ENCODE measurements at places on chromosomes 6 and 20.
A peak's percentile ranks its signal among the peaks of the same experiment; 100 is the strongest.

DNA sequence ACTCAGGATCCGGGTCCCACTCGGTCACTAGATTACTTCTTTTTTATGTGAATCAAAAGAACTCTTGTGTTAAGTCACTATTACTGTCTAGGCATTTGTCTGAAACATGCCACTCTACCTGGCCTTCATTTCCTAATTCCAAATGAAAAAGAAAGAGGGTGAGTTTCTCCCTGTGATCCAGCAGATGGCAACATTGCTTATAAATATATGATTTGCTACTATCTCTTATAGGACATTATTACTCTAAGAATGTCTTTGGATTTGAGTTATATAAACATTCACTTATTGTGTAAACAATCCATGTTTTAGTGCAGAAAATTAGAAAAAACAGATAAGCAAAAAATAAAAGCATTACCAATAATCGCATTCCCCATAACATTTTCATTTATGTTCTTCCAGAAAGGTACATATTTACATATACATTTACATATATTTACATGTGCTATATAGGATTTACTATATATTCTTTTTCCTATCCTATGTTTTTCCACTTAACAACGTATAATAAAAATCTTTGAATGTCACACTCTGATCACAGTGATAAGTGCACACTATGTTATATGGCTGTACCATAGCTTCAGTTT is 66.9 kb downstream of the FAXC start:
- no peak for DNase-seq

- no peak for DNase-seq
These were observed 21.5 kb upstream of the BPIFB1 start for GRCh38 chr20:33261465-33261864.

GRCh38 chr20:41038878-41039404 is 10.3 kb downstream of the TOP1 start:
- DNase-seq = no peak

DNA sequence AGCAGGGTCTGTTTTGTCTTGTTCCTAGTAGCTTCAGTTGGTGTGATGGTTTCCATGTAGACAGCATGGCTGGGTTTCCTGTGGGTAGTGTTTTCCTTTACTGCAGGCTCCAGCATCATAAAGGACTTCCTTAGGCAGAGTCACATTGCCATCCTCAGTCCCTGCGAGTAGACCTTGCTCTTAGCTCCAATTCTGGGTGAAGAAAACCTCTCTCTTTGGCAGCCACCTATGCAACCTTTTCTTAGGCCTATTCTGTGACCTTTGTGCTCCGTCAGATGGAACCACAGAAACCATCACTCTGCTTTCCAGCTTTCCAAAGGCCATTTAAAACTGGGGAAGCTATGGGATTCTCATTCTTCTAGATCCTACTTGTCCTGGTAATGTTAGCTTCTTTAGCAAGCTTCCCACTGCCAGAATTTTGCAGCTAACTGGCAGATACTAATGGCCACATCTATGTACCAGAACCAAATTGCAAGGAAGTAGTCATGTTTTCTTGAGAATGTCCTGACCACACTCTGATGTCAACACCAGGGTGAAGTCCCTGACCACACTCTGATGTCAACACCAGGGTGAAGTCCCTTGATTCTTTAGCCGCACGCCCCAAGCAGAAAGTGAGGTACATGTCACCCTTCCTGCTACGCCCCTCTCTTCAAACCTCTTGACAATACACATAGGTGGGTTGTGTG is 646.6 kb upstream of the HS3ST5 start:
- no peak for DNase-seq

DNA sequence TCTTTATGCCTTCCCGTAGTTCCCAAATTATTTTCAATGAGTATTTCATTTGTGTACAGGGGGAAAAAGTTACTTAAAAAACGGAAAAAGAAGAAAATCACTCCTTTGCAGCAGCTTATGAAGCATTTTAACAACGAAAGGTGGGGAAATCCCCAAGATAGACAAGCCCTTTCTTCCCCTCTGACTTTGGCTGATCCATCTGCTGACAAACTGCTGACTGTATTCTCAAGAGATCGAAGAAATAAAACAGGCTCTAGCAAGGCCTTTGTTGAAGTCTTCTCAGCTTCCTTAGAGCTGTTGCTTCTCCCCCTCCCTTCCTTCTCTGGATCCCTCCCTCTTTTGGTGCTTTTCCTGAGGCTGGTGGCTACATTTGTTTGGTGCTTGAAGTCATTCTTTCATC is 325.2 kb downstream of the NRN1 start:
- no peak for DNase-seq

DNA sequence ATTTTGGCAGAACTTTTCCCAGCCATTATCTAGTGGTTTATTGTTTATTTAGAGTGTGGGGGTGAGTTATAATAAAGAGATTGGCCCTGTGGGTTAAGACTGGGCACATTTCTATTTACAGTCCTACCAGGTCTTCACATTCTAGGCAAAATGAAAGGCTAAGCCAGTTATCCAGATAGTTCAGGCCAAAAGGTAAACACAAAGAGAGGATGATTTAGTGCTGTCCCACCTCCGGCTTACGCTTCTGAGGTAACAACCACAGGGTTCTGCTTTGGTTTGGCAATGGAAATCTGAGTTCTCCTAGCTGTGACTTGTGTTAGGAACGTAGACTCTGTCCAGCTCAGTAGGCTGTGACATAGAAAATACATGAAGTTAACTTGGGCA is 50.3 kb upstream of the PTPRK start:
- DNase-seq = no peak

DNA sequence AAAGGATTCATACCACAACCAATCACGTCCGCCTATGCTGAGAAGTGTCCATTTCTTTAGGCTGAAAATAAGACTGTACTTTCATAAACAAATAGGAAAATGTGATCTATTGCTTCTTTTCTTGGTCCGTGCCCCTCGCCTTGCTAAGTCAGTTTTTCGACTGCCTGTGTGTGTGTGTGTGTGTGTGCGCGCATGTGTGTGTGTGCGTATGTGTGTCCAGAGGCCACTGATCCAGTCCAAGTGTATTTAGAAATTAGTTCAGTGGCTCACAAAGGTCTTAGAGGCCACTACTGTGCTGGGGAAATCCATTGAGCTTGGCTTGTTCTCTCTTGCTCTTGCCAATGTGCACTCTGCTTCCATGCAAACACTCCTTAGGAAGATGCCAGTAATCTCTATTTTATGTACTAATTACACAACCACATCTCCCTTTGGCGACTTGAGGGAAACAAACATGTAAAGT is 50.5 kb downstream of the SLC22A23 start:
- no peak for DNase-seq

DNA sequence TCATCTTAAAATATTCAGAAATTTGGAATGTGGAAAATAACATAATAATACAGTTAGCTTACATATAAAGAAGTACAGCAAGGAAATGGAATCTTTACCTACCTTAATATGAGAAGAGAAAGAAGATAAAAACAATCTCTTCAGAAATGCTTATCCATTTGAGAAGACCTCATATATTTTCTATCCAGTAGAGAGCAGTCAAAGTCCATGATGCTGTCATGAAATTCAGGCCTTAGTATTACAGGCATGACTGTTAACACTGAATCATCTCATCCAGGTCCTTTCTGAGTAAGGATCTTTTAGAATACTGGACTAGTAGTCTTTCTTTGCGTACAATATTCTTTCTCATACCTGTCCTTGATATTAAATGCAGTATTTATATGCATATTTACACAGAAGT is 713.4 kb downstream of the CD109 start:
- DNase-seq = peak; percentile 68

DNA sequence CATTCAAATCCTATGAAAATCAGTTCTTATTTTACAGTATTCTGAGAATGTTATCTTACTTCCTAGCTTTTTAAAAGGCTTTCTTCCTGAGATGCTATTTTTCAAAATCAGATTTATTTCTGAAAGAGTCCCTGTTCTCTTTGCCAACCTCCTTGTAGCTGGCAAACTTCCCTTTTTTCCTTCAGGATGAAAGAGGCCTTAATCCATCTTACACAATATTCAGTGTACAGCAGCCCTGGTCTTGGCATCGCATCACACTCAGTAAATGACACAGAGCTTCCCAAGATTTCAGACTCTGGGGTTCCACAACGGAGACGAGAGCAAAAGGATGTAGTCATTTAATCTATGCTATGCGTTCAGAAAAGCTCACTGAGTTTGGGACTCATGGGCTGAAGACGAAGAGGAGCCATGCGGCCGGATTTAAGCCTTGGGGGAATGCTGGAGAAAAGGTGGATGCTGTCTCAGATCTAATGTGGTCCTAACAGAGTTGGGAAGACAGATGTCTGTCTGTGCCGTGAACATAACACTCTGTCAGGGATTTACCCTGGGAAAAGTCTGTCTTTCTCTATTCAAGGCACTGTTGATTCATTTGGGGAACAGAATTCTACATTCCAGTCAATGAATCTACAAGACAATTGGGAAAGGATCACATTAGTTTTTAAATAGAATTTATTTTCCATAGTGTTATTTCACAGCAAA is 616.4 kb upstream of the AGPAT4 start:
- DNase-seq = no peak

GRCh38 chr6:149755300-149756260 is 6.0 kb downstream of the PCMT1 start:
- DNase-seq = no peak

GRCh38 chr20:63086421-63087235 is 79.9 kb upstream of the BHLHE23 start:
- no peak for DNase-seq

DNA sequence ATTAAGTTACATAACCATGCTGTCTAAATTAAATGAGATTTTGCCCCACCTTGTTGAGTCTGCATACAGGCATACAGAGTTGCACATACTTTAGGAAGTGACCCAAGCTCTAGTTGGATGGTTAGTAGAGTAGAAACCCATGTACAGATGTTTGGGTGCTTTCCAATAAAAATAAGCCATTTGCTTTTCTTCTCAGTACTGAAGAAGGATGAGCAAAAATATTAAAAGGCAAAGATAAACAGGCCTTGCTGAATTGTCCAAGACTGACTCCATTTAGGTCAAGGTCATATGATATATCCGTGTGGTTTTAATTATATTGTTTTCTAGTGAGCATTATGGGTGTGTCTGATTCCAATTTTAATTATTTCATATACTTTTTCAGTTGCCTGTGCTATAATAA is 589.4 kb downstream of the RFPL4B start:
- no peak for DNase-seq

DNA sequence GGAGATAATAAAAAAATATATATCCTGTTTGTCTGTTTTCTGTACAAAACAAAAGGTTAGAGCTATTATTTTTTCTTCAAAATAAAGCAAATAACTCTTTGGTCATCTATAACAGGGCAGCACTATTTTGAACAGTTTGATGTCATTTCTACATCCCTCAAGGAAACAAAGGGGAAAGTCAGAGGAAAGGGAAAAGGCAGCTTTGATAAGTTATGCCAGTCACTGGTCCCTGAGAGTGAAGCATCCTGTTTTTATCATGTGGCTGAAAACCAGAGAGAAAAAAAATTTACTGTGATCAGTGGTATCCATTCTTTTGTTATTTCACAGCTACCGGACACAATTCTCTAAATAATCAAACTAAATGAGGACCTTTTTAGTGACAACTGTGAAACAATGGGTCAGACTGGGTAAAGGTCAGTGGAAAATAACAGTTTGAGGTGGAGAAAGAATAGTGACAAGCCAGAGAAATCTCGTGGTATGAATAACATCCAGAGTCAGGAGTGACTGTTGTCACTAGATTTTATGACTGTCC is 356.0 kb downstream of the HDGFL1 start:
- no peak for DNase-seq

GRCh38 chr6:140078561-140079125 is 704.2 kb upstream of the CITED2 start:
- peak; percentile 76 for DNase-seq

- DNase-seq = peak; percentile 79
These were observed 65.0 kb upstream of the EEF1A1 start for GRCh38 chr6:73585566-73586415.

GRCh38 chr6:134684423-134684795 is 265.5 kb downstream of the ALDH8A1 start:
- no peak for DNase-seq

GRCh38 chr20:39152126-39152525 is 190.0 kb downstream of the DHX35 start:
- DNase-seq = no peak

GRCh38 chr6:73969971-73970970 is 274.3 kb downstream of the CD109 start:
- DNase-seq = peak; percentile 78

GRCh38 chr6:28315628-28316027 is 20.3 kb downstream of the ZSCAN31 start:
- no peak for DNase-seq

GRCh38 chr20:35225319-35226125 is 968 bp upstream of the MMP24 start:
- DNase-seq = no peak

GRCh38 chr6:37897321-37897720 is 77.8 kb downstream of the ZFAND3 start:
- no peak for DNase-seq

DNA sequence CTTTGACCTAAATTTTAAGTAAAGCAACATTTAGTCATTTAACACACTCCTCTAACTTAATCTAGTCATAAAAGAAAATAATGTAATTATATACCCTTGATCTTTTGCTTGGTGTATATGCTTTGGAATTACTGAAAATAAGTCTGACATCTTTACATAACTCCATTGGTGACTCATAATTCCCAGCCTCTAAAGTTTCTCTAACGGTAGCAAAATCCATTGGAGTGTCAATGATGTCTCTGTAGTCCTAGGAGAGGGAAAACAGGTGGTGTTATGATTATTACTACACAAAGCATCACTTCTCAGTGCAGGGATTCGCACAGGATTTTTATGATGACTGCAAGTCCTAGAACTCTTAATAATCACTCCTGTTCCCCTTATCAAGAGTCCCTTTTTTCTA is 80.2 kb downstream of the IRAK1BP1 start:
- DNase-seq = no peak

GRCh38 chr20:62946918-62947317 is 5.6 kb upstream of the SLC17A9 start:
- DNase-seq = no peak

GRCh38 chr20:46709055-46709458 is 392 bp upstream of the SLC2A10 start:
- no peak for DNase-seq

DNA sequence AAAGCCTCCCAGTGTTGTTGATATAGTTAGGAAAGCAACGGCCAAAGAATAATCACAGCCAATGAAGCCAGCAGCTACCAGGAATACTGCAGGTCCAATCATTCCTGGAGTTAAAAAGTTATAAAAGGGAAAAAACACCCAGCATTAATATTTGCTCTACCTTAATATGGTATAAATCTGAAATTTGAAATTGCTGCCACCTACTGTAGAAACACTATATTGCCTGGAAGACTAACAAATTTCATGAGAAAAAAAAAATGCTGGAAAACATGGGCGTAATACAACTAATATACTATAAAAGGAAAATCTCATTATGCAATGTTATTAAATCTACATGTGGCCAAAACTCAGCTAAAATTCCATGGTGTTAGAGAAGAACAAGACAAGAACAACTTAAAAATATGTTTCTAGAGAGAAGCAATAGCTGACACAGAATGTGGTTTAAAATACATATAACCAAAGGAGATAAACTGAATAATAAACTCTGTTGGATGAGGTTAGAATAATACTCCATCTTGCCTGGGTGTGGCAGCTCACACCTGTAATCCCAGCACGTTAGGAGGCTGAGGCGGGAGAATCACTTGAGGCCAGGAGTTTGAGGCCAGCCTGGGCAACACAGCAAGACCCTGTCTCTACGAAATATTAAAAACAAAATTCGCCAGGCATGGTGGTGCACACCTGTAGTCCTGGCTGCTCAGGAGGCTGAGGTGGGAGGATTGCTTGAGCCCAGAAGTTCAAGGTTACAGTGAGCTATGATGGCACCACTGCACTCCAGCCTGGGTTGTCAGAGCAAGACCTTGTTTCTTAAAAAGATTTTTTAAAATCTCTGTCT is 43.1 kb downstream of the SLC17A5 start:
- DNase-seq = peak; percentile 50

- DNase-seq = peak; percentile 75
These were observed at the start of gene GGT7 for GRCh38 chr20:34872622-34873224. Gene GGT7 (minus strand): TSS chr20:34872856. CDS start chr20:34872815, 41 bp downstream.

All from hindlimb muscle (tissue), 1 donor.